Stimulated activated CD4-positive, alpha-beta T cell treated with anti-CD3 and anti-CD28 coated beads, Interleukin-12 subunit alpha, Interleukin-12 subunit beta, amount 100 ng/mL, for 4 hours (primary cell): ENCODE measurements at places on chromosomes 6 and 20.

DNA sequence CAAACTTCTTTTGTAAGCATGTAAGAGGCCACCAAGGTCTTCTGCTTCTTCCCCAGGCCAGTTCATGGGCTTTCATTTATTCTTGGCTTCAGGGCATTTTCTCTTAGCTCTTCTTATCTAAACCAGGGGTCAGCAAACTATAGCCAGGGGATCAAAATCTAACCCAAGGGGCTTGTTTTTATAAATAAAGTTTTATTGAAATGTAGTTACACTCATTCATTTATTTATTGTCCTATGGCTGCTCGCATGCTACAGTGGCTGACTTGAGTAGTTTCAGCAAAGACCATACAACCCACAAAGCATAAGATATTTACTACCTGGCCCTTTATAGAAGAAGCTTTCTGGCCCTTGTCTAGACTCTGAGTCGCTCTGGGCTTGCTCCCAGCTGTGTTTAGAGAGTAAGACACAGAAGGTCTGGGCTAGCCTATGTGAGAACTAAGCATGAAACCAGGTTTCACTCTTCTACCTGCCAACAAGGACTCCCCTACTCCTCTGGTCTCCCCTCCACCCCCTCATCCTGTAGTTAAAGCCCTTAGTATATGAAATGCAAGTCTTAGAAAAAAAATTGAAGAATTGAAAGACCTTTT is 43.2 kb downstream of the KHDC1L start:
- no peak for DNase-seq

DNA sequence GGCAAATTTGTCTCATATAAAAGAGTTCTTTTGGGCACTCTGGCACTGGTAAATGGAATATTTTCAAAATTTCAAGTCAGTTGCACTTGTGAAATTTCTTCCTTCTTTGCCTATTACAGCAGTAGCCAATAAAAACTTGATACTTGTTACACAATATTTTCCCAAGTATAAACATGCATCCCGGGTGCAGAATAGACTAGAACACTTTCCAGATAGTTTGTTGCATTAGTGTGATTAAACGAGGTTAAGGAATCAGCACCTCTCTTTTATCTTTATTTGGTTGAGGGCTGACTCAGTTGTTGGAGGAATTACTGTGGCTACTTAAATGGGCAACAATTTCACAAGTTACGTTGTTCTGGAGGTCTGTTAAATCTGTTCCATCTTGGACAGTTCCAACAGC is 467.5 kb downstream of the CDKAL1 start:
- no peak for DNase-seq

DNA sequence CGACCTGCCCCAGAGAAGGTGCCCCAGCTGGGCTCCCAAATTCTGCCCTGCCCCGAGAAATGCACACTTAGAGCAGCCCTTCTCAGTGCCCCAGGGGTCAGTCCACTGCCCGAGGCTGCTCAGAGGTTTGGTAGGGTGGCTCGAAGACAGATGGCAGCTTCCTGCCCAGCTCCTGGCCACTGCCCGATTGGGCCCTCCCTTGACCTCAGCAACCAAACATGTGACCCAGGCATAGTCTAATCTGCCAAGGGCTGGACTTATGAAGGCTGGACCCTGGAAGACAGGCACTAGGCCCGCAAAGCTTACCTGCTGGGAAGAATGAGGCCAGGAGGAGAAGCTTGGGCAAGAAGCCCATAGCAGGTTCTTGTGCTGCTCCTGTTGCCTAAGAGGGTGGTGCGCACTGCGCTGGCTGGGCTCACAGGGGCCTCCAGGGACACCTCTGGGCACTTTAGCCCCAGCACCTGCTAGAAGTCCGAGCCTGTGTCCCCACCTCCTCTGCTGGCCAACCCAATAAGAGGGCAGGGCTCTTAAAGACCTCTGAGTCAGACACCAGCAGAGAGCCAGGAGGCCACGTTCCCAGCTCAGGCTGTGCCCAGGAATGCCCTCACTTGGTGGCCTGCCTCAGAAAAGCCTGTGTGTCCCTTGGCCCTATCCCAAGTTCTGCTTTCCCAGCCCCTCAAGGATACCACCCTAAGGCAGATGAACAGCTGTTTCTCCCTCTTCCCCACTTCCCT is 5.5 kb downstream of the SIGLEC1 start:
- no peak for DNase-seq

- DNase-seq = no peak
Observed at GRCh38 chr6:90038961-90039653, 144.8 kb downstream of the GJA10 start.

GRCh38 chr6:156718647-156719394 is 58.4 kb upstream of the ARID1B start:
- DNase-seq = no peak

DNA sequence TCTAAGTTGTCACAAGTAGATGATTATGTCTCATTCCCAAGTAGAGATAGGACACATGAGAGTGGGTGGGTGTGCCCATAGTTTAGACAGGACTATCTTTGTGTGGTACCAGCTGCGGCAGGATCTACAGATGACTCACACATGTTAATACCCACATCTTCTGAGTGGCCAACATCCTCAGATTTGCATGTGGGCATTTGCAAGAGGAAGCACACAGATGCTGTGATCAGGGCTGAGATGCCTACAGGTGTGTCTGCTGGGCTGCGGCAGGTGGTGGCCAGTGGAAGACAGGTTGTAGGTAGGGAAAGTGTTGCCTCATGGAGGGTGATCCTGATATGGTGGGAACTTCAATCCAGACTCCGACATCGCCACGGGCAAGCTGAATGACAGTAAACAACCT is 50.8 kb downstream of the UTRN start:
- DNase-seq = no peak

DNA sequence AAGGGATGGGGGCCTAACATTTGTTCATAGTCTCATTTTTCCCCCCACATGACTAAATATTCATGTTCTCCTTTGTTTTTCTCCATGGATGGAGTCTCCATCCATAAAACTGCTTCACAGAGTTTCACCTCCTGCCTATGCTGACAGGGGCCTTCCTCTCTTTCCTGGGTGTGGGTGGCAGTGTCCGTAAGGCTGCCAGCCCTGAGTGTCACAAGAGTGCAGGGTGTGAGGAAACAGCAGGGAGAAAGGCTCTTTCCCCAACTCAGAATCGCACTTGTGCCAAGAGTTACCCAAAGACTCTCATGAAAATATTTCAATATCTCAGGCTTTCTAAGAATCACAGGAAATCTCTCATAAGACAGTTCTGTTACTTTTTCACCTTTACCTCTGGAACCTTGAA is 346.2 kb upstream of the MMS22L start:
- no peak for DNase-seq

- DNase-seq = no peak
Observed at GRCh38 chr6:897528-898207, 204.7 kb upstream of the EXOC2 start.
